ENCODE measurements at places on chromosomes 13 and 19.

DNA sequence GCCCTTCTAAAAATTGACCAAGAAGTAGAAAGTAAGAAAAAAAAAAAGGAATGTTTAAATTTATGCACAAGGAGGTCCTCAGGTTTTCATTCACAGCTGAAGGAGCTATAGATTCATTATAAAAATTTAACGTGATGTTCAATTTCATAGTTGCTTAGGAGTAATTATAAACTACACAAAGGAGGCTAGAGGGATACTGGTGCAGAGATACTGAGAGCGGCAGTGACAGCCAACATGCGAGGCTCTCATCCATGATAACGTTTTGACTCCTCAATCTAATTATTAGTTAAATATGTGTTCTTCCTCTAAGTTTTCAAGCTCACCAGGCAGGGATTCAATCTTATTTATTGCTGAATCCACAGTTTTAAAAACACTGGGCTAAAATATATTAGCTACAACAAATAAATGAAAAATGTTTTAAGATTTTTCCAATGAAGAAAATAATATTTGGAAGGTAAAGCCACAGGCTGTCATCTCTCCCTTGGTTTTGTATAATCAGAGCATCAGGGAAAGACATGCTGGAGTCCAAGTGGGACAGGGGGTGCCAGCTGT, 49.8 kb upstream of the TRPC4 start:
- no peak for DNase-seq

DNA sequence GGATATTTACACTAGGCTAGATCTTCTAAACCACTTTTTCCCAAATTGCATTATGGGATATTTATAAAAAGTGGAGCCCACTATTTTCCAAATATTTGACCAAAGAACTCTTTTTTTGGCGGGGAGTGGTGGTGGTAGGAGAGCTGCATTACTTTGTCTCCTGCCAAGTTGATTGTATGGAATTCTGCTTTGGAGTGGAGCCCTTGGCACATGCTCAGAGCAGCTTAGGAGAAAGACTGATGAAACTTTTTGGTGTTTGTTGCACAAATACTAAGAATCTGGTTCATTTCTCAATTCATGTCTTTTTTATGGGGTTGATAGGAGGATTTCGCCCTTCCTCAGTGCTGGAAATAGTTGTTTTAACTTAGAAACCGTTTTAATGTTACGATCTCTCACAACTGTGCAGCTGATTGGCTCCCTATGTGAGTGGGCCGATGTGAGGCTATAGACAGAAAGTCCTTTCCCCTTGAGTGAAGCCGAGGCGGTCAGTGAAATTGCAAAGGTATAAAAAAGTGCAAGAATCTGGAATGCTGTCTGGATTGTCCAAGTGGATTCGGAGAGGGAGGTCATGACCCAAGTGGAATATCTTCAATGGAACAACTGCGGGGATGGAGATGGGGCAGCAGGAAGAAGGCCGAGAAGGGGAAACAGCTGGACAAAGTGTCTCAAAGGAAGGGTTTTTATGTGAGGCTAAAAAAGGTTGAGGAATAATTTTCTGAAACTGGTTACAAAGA, 415.9 kb downstream of the FGF9 start:
- DNase-seq = no peak

- no peak for DNase-seq
Measured at GRCh38 chr13:109743706-109744453, 42.5 kb downstream of the IRS2 start.

DNA sequence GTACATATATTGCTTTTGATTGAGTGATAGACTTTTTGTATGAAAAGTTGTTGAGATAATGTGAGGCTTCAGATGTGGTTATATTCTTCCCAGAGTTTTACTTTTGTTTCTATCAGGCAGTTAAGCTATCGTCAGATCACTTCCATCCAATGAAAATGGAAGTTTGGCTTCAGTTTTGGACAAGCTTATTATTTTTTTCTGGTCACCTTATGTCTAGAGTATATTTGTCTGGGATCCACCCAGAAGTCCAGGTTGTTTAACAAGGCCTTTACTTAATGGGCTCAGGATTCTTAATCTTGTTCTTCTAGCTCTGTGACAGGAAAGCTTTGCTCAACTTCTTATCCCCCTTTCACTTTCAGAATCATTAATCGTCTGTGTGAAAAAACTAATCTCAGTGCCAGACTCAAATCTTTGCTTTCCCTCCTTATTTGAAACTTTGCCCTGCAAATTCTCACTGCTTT, 150.9 kb downstream of the PDS5B start:
- DNase-seq = no peak

DNA sequence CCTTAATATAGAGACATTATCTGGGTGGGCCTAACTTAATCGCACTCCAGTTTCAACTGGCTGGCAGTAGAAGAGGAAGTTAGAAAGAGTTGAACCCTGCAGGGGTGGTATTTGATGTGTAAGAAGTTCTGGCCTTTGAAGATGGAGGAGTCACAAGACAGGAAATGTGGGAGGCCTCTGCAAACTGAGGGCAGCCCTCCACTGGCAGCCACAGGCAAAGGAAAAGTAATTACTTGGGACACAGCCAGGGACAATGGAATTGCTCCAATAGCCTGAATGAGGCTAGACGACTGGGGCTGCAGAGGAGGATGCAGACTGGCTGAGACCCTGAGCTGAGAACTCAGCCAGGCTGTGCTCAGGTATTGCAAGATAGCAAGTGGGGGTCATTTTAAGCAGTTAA, 703.3 kb upstream of the ARGLU1 start:
- DNase-seq = no peak

DNA sequence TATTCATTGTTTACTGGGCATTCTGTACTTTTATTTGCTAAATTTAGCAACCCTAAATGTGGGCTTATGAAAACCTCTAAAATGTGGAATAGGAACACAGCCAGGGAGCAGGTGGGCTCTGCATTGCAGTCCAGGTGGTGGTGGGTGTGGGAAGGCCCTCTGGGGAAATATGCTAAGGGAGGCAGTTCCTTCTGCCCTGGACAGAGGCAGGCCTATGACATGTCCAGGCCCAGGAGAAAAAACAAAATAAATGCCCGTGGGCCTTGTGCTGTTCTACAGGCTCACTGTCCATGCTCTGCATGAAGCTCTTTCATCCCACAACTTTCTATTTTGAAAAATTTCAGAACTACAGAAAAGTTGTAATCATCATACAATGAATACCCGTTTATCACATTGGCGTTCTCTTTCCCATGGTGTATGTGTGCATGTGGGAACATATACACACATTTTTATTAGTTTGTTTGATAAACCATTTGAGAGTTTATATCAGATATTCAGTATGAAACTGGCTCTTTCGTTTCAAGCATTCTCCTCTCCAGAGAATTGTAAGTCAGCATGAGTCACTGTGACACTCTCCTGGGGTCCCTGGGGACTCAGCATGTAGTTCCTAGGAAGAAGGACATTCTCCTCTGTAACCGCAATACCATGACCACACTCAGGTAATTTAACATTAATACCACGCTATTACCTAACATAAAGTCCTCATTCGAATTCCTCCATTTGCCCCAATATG, 505.3 kb downstream of the COG6 start:
- DNase-seq = no peak

GRCh38 chr19:58395979-58396627, 647 bp downstream of the RNF225 start:
- no peak for DNase-seq

GRCh38 chr13:25616674-25617073, 244.9 kb downstream of the ATP8A2 start:
- DNase-seq = no peak

GRCh38 chr13:80336370-80336769, 4.6 kb downstream of the SPRY2 start:
- DNase-seq = no peak

- no peak for DNase-seq
Measured at GRCh38 chr19:49430172-49430677, 5.0 kb downstream of the GFY start.

All from activated gamma-delta T cell treated with anti-CD3 and anti-CD28 coated beads, Interleukin-2, amount 50 U/mL, for 16 hours (primary cell).